ENCODE measurements at places on chromosomes 13 and 19.
A peak's percentile ranks its signal among the peaks of the same experiment; 100 is the strongest.

- no peak for DNase-seq
Measured at GRCh38 chr19:28556371-28556770, 656.6 kb downstream of the UQCRFS1 start.

DNA sequence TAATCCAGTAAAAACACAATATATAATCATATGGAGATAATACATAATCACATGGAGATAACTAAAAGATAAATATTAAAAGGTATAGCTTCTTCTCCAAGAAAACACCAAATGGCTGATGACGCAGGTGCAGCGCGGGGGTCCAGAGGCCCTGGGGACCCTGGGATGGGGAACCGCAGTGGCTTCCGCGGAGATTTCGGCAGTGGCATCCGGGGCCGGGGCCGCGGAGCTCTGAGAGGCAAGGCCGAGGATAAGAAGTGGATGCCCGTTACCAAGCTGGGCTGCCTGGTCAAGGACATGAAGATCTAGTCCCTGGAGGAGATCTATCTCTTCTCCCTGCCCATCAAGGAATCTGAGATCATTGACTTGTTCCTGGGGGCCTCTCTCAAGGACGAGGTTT is 10.5 kb downstream of the ZNF44 start:
- no peak for DNase-seq

- no peak for DNase-seq
Measured at GRCh38 chr13:28623782-28624706, 34.9 kb upstream of the POMP start.

- no peak for DNase-seq
Measured at GRCh38 chr13:47249266-47249665, 352.4 kb upstream of the HTR2A start.

GRCh38 chr19:56885173-56885985 is 44.9 kb upstream of the PEG3 start:
- no peak for DNase-seq

GRCh38 chr13:113883921-113884804 is 20.3 kb upstream of the GAS6 start:
- no peak for DNase-seq

DNA sequence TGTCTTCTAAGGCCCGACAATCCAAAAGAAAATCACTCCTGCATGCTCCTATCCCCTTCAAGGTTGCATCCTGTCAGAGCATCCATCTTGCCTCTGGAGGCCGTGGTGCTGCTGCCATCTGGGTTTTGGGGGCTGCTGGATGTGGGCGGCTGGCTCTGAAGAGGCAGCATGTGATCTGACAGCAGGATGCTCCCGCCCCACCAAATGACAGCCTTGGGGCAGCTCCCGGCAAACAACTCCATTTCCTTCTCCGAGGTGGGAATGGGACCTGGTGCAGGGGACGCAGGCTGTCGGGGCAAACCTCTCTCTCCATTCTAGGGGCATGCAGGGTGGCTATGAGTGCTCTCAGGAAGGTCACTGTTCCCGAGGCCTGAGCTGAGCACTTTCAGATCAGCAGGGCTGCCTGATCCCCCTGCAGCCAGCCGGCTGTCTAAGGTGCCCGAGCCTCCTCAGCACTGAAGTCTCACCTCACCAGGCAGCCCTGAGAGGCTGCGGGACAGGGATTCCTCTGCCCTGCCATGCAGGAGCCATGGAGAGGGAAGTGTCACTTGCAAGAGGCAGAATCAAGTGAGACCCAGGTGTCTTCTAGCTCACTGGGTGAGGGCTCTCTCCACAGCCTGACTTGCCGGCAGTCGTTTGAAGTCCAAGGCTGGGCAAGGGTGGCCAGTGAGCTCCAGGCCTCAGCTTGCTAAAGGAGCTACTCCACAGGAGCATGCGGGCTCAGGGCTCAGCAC is 28.8 kb downstream of the TSSK6 start:
- no peak for DNase-seq

- DNase-seq, result no peak
Measured at GRCh38 chr13:61180234-61180633, 235.4 kb downstream of the PCDH20 start.

GRCh38 chr19:48866692-48867091 is 1.7 kb downstream of the PLEKHA4 start:
- DNase-seq, result no peak

DNA sequence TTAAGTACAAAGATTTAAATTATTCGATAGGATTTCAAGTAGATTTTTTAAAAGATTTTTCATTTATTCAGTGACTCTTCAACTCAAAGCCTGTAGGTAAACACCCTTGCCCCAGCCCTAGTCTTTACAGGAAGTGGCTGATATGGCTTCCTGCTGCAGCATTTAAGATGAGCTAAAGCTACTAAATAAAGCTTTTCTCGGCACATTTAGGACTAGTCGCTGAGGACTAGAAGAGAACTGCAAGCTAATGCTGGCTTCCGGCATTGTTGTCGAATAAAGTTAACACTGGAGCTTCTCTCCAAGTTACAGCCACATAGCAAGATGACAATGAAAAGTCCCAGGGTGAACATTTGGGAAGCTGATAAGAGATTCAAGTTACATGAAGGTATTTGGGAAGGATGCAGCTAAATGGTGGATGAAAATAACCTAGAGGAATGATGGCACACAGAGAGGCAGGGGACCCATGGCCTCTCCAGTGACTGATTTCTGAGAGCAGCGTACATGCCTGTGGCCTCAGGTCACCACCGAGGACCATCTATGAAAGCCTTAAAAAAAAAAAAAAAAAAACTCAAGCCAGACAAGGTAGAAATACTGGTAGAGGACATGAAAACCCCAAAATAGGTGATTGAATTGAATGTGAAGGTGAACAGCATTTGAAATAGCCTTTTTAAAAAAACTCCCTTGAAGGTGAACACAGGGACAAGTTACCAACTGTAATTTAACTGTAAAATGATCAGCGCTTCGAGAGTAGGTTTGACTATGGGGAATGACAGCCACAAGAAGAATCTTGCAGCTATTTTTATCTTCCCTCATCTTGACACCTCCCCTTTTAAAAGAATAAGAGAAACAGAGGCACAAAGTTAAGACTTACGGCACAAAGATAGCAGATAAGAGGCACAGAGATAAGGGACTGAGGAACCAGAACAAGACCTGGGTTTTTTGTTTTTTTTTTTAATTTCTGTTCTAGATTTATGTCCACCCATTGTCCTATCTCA is 155.4 kb downstream of the DCT start:
- no peak for DNase-seq

- no peak for DNase-seq
Measured at GRCh38 chr19:40453151-40453735, 9.1 kb upstream of the SERTAD3 start.

DNA sequence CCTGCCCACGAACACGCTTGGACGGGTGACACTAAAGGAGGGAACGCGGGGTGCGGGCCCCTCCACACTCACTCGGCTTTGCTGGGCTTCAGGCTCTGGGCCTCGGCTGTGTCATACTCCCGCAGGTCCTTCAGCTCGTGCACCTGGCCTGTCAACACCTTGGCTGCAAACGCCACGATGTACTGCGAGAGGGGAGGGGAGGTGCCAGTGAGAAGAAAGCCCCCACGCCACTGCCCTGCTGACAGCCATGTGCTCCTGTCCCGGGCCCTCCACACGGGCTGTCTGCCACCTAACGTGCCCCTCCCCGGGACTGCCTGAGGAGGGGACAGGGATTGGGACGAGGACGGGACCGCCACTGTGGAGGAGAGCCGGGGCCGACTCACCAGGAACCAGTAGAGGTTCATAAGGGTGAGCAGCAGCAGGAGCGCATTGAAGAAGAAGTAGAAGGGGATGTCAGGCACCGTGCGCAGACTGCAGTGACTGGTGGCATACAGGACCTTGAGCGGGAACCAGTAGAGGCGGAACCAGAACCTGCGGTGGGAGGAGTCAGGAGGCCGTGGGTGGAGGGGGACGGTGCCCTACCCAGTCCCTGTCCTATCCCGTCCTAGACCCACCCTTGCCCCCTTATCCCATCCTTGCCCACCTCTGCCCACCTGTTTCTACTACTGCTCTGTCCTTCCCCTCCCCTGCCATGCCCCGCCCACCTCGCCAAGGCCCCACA is 16.9 kb downstream of the CERS1 start:
- DNase-seq, result no peak

- DNase-seq, result no peak
Measured at GRCh38 chr13:69585656-69586055, 522.0 kb upstream of the ATXN8OS start.

DNA sequence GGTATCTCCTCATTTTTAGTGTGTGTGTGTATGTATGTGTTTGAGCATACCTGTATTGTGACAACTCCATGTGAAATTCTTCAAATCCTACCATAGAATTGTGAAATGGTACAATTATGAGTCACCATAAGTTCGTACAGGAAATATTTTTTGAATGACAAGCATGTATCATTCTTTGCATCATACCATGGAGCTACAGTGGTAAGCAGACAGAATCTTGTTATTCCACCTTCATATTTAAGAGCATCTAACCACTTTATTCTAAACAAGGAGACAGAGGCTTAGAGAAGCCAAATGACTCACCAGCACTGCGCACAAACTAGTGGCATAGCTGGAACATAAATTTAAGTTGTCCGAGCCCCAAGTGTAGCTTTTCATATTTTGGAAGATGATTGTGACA is 4.5 kb upstream of the EPSTI1 start:
- DNase-seq, result no peak

- DNase-seq, result no peak
Measured at GRCh38 chr13:75437582-75438318, 44.2 kb downstream of the TBC1D4 start.

DNA sequence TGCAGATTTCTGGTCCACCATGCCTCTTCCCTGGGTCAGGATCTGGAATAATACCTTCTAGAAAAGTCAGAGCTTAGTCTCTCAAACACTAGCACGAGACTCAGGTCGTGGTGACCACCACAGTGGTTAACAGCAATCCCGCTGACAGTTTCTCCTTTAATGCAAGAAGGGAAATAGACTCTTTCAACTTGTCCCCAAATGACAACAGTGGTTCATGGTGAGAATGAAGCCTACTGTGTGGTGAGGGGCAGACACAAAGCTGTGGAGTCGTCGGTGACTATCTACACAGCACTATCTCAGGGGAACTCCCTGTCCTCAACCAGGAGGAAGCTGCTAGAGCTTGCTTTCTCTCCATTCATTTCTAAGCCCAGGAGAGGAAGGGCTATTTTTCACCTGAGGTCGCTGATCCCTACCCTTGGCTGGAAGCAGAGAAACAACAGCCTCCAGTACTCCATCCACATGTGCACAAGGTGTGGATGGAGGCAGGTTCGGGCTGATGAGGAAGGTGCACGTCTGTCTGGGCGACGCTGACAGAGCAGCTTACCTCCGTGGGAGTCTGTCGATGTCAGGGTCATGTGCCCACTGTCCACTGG is 72.4 kb downstream of the STK24 start:
- DNase-seq, result no peak

DNA sequence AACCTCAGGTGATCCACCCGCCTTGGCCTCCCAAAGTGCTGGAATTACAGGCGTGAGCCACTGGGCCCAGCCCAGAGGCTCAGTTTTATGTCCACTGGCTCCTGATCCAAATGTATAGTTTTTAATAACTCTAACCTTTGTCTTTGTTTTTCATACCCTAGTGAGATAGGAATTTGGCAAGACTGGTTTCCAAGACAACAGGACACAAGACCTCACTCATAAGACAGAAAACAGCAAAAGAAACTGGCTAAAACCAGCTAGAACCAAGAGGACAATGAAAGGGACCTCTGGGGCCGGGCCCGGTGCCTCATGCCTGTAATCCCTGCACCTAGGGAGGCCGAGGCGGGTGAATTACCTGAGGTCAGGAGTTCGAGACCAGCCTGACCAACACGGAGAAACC is 27.6 kb downstream of the CPT1C start:
- DNase-seq, result no peak

DNA sequence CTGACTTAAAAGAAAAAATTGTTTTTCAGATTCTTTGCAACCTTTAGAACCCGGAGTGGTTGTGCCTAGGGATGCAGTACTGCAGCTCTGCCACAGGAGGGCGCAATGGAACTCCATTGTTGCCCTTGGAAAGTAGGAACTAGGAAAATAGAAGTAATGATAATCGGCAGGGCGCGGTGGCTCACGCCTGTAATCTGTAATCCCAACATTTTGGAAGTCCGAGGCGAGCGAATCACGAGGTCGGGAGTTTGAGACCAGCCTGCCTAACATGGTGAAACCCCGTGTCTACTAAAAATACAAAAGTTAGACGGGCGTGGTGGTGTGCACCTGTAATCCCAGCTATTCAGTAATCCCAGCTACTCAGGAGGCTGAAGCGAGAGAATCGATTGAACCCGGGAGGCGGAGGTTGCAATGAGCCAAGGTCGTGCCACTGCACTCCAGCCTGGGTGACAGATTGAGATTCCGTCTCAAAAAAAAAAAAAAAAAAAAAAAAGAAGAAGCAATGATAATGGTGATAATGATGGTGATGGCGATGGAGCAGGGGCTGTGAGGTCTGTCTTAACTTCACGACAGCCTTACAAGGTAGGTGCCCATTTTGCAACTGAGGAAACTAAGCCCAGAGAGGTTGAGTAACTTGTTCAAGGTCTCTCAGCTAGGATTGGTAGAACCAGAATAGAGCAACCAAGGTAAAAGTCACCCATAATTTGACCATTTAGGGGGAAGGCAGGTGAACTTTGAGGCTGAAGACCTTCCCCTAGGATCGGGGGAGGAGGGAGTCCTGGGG is 5.5 kb upstream of the ADAMTS10 start:
- DNase-seq, result peak; percentile 61

DNA sequence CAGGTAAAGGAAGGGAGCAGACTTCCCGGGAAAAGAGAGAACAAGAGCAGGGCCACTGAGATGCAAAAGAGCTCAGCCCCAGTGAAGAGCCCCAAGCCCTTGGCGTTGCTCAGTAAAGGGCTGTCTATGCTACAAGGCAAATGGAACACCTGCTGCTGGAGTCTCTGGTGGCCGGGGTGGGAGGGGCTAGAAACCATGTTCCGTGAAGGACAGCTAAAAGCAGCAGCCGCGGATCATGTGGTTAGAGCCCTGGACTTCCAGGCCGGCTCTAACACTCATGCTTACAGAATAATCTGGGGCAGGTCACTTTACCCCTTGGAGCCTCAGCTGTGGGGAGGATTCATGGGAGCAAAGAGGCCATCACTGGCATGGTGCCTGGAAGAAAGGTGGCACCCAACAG is 17.8 kb downstream of the POU2F2 start:
- no peak for DNase-seq

GRCh38 chr13:46476174-46476573 is 76.8 kb upstream of the LRCH1 start:
- no peak for DNase-seq

DNA sequence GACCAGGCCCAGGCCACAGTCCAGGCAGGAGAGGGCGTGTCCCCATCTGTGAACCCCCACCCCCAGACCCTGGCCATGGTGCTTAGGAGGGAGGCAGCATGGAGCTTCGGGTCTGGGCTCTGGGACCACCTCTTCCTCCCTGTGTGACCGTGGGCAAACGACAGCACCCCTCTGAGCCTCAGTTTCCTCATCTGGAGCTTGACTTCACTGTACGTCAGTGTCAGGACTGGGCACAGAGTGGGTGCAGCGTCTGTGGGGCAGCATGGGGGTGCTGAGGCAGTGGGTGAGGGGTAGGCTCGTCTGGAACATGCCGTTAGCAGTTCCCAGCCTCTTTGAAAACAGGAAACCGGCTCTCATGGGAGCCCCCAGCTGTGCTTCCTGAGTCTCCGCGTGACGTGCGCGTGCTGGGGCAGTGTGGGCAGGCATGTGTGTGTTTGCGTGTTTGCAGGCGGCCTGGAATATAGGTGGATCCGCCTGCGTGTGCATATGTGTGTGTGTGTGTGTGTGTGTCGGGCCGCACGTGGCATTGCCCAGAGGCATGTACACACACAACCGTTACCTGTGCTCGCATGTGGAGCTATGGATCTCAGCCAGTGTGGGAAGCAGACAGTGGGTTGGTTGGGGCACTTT is 15.8 kb downstream of the ARRDC2 start:
- DNase-seq, result no peak
